ENCODE measurements at places on chromosomes 3 and 15. TPM values are rescaled to one million over a fixed set of nuclear protein-coding genes. Genes with fewer than 3 reads are reported as not detected.

KLHL40 gene
- total RNA-seq = not detected

AZI2 gene
- 255 TPM for total RNA-seq

POLQ gene
- total RNA-seq = 5.7 TPM

SCN11A gene
- not detected for total RNA-seq

CLDN11 gene
- 175 TPM for total RNA-seq

PSMD6 gene
- total RNA-seq = 103 TPM

LRRIQ4 gene
- not detected for total RNA-seq
